ENCODE measurements at places on chromosomes 5 and 9.

DNA sequence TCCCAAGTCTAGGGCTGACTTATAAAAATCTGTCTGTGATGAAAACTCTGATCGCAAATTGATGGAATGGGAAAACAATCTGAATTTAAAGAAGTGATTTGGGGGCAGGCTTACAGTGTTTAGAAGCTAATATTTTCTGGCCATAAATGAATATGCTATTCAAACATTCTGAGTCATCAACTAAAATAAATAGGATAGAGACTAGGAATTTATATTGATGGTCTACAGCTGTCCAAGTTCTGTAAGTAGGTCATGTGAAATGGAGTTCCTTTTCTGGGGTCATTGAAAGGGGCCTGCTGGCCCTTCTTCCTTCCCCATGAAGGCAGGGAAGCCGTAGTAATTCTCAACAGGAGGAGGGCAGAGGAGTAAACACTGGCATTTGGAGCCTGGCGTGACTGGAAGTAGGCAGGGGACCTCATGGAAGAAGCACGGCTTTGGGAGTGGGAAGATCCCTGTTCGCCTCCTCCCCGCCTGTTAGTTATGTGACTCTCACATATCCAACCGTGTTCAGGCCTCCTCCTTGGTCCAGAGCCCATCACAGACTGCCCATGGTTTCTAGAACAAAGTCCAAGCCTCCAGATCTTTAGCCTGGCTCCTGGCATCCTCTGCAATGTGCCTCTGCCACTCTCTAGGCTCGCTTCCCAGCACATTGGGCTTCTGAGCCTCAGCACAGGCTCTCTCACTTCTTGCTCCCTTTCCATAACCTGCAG, 31.7 kb downstream of the ALG2 start:
- no peak for DNase-seq

- DNase-seq, result no peak
Observed at GRCh38 chr5:156153602-156154001, 173.4 kb upstream of the SGCD start.

DNA sequence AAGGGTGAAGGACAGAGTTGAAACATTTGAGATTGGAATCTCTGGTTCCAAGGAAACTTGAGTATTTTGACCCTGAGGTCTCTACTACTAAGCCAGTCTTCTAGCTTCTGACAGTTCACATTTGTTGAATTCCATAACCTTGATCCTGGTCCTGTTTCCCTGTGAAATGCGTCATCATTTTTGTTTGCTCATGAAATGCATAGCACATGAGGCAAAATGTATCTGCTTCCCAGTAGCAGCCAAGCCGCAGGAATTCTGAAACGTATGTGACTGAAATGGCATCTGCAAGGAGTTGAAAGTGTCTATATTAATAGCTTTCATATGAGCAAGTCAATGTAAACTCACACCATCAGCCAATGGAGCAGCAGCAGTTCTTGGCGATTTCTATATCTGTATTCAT, 307.9 kb downstream of the CSNK1G3 start:
- DNase-seq, result no peak

GRCh38 chr9:33103501-33104281, 27.2 kb upstream of the SMU1 start:
- DNase-seq, result no peak

DNA sequence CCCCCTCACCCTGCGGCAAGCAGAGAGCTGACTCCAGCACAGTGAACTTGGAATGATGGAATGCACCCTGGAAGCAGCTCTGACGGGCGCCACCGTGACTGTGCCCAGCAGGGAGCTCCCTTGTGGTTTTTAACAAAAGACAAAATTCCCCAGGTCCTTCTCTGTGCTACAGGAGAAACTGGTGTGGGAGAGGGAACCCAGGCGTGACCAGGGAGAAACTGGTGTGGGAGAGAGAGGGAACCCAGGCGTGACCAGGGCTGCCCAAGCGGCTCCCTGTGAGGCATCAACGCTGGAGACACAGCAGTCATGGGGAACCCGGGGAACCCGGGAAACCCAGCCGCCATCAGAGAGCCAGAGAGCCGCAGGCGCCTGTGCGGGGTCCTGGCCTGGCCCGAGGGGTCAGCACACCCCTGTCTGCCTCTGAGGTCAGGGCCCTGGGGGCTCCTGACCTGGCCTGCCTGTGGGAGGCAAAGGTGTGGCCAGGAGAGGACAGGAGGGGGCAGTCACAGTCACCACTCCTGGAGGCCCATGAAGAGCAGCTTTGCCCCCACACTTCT, 3.1 kb upstream of the AHRR start:
- DNase-seq, result no peak

DNA sequence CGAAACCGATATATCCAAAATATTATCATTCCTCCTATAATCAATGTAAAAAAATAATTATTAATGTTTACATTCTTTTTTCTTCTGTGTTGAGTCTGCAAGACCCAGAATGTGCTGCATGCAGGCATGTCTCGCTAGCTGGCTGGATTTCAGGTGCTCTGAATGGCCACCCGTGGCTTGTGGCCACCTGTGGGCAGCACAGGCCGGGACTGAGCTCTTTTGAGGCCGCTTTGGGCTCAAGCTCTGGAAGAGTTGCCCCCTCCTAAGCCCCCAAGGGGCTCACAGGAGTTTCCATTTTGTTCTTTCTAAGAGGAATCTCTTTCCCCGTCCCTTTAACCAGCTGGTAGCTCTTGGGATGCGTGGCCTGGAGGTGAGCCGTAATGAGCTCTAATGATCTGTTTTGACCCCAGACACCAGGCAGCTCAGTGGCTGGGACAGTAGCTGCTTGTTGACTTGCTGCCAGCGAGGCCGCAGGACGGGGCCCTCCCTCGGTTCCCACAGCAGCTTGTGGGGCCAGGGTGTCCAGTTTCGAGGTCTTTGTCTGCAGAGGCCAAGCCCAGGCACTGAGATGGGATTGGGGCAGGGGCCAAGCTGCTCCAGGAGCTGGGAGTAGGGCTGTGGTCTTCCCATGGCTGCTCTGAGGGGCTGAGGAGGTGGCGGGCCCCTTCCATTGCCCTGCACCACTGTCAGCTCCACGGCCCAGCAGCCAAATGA, 20.8 kb downstream of the ASS1 start:
- no peak for DNase-seq

DNA sequence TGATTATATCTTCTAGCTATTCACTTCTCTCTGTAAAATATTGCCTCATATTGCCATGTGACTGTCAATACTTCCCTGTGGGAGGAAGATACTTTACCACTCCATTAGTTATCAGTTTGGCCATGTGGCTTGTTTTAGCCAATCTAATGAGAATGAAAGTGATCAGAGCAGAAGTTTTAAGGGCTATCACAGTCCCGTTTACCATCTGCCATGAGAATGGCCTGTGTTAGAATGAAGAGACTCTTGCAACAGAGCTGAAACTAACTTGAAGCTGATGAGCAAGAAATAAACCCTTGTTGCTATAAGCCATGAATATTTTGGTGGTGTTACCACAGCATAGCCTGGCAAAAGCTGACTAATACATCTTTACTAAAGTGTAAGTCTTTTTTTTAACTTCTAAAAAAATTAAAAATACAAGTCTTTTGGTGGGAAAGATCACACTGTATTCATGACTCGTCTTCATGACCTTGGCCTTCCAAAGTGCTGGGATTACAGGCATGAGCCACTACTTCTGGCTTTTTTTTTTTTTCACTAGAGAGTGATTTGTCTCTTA, 68.0 kb upstream of the CTNNA1 start:
- no peak for DNase-seq

- no peak for DNase-seq
Observed at GRCh38 chr9:38681747-38682227, 38.1 kb downstream of the FAM240B start.

DNA sequence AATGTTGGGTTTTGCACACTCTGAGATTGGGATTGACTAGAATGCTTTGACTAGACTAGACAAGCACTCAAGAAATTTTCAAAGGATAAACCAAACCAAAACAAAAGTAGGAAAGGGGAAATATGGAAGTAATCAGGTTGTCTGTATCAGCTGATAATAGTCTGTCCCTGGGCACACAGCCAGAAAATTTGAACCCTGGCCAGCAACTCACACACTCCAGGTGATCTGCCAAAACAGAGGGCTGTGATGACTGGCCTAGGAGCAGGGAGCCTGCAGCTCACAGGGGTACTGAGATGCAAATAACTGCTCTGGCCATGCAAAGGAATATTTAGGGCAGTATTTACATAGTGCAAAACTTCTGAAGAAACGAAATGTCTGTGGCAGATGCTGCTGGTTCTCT, 112.3 kb upstream of the SMIM23 start:
- no peak for DNase-seq

DNA sequence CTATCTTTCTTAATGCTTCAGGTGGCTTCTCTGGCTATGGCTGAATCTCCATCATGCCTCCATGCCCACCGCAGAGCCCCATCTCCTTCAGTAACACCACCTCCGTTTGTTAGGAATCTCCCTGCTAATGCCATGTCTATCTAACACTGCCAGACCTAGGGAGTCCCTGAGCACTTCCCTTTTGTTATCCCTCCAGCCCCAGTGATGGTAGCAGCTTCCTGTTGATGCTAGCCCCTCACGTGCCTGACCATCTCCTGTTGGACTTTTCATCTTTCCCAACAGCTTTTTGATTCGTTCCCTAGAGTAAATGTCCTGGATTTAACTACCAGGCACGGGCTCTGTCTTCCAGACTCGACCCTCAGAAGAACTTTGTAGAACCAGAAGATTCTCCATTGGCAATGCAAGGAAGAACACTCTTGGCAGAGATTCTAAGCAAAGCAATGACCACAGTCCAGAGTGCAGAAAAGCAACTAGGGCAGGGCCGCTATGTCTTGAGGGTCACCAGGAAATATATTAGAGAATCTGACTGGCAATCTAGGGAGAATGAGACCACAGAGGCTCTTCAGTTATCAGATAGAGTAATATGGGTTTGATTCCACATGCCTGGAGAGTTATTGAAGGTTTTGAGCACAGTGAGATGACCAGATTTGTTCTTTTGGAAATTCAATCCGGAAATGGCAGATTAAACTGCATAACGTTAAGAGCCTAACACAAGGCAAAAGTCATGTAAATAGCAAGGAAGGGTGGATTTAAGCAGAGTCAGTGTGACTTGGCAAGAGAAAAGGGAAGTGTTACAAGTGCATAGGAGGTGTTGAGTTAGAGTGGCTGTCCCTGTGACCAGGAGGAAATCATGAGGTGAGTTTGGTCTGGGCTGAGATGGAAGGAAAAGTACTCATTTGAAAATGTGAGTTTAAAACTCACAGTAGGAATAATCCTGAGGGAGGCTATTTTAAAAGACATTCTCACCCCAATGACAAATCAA, 555.2 kb downstream of the ACTL7B start:
- DNase-seq, result no peak

GRCh38 chr5:14388741-14389140, 192.9 kb upstream of the OTULINL start:
- no peak for DNase-seq

DNA sequence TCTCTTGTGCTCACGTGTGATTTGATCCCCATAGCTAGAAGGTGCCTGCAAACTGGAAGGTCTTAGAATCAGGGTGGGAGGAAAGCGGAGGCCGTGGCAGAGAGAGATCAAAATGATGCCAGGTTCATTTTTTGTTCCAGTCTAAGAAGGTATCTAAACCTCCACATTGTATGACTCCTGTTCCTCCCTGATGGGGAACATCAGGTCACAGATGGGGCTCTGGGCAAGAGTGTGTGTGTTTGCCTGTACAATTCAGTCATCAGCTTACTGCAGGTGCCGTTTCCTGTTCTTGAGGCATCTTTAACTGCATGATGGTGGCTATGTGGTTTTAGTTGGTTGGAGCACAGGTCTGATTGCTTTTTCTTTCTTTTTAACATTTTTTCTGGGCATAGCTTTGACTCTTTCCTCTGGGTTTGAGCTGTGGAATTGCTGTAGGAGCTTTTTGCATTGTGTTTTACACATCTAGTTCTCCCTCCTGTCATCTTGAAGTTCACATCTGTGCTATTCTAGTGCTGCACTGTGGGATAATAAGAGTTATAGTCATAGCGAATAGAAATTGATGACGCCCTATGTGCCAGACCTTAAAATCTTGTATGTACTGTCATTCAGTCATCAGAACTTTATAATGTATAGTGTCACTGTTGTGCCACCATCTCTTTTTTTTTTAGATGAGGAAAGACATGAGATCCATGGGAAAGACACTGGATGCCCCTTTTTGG, 30.8 kb downstream of the ARHGAP26 start:
- no peak for DNase-seq

DNA sequence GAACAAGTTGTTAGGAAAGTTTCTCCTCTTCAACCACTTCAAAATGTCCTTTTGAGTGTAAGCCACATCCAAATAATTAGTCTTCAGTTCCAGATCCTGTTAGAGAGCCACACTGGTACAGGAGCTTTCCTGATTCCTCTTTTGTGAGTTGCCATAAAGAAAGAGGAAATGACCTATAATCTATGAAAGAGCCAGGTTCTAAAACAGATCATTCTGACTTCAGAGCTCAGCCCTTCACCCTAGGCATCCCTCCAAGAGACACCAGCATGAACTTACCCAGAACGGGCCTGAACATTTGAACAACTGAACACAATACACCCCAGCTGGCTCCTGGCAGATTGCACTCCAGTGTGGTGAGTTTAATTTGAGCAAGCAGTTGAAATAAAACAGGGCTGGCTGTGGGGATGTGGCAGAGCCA, 25.7 kb downstream of the SLC1A1 start:
- no peak for DNase-seq

DNA sequence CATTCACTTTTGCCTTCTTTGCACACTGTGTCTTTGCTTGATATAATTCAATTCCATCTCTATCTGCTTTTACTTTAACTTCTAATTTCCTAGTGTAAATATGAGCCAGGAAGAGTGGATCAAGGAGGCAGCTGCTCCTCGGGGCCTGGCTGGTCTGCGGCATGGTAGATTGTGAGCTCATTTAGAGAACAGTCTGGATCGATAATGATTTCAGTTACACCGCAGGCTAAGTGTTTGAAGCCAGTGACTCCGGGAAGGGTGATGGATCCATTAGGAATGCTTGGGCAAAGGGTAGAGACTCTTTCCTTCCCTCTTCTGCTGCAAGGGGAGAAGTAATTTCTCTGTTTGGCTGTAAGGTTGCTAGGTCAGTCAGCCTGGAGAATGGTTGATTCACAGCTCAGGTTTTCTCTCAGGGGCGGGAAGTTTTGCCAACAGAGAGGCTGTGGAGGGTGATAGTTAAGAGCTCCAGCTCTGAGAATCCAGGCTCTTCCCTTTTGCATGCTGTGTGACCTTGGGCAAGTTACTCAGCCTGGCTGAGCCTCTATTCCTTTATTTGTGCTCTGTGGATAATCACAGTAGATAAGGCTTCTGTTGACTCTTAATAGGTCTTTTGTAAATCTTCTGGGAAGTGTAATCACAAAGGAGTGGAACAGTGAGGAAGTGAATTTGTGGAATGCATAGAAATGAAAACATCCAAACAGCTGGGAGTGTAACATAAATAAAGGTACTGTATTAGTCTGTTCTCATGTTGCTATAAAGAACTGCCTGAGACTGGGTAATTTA, 99.1 kb downstream of the PTTG1 start:
- DNase-seq, result no peak

DNA sequence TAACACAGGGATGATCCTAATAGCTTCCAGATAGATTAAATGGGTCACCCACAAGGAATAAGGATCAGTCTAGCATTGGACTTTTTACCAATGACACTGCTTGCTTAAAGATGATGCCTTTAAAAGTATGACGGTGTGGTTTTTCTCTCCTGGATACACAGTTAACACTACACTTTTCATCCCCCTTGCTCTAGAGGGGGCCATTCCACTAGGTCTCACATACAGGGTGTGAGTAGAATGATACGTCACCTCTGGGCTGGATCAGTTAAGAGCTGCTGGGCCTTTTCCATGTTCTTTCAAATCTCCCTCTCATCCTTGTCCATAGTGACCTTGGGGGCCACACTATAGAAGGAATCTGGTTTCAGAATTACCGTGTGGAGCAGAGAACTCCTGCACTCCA, 140.6 kb downstream of the FSTL4 start:
- no peak for DNase-seq

Measured in caudate nucleus (tissue), 63 donors.